Posterior cingulate gyrus (tissue), 11 donors: ENCODE measurements at places on chromosomes 1 and 21.

DNA sequence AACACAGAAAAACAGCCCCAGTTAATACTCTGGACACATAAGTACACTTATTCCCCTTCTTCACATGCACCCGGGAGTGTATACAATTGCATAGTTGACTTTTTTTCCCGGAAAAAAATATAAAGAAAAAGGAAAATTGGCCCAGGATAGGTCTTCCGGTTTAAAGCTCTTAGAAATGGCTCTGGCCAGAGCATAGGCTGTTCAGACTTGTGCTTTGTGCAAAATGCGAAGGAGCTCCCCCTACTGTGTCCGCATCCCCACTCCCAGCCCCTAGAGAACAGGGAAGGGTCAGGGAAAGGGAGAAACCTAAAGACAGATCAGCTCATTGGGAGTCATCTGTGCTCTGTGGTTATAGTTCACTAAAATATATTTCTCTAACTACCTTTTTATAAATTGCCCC, 5.5 kb upstream of the MTMR11 start:
- DNase-seq: no peak

- DNase-seq: no peak
Measured at GRCh38 chr1:220999872-221000863, 120.9 kb downstream of the HLX start.

DNA sequence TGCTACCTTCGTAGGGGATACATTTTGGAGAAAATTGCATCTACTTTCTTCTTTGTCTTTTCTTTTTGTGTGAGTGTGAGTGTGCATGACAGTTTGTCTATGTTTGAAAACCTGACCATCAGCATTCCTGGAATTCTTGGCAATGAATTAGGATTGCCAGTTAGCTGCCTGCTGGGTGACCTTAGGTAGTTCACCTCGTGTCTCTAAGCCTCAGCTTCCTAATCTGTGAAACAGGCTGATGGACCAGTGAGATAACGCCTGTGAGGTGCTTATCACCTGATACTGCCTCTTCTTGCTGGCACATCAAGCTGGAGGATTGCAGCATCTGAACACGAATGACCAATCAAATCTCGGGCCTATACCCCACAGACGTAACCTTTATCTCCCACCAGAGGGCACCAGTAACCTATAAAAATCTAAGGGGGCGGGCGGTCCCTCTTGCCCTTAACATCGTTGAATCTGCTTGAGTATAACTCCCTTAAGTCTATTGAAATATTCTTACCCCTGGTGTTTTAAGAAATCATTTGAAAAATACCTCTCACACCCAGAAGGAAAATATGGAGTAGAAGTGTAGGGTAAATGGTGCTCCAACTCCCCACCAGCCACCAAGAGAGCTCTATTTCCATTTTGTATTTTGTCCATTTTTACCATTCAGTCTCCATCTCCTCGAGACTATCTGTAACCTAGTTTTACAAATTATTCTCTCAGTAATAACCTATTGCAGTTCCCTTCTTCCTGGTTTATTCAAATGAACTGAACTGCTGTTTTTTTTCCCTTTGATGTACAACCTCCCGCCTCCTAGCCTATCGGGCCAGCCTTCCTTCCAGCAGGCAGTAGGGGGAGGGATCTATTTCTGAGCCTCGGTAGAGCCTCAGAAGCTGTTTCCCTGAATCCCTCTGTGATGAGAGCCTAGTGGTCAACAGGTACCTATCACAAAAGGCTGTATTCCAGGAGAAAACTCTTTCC, 49.7 kb downstream of the MDM4 start:
- DNase-seq: no peak

- DNase-seq: no peak
Measured at GRCh38 chr1:168396940-168397684, 116.4 kb downstream of the TBX19 start.

DNA sequence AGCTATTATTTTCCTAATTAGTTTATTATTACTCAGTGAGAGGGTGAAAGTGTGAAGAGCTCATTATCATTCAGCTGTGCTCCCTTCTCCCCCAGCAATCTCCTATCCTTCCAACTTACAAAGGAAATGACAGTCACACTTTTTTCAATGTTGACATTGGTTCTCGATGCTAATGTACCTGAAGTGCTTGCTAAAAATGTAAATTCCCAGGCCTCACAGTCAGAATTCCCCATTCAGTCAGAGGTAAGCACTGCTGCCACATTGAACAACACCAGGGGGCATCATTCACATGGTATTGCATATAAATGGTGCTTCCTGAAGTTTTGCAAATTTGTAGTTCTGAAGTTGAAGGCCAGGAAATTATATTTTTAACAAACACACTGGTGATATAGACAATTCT, 132.7 kb upstream of the FOXD3 start:
- no peak for DNase-seq
